ENCODE measurements at places on chromosomes 6 and 20.

- DNase-seq = peak; percentile 93
These were observed at the start of gene UTRN for GRCh38 chr6:144284783-144285547. Gene UTRN, plus strand, starts transcription at chr6:144285335. Its CDS starts 6,494 bp downstream, at chr6:144291829.

- no peak for DNase-seq
These were observed 109.0 kb downstream of the RALGAPA2 start for GRCh38 chr20:20603339-20603990.

DNA sequence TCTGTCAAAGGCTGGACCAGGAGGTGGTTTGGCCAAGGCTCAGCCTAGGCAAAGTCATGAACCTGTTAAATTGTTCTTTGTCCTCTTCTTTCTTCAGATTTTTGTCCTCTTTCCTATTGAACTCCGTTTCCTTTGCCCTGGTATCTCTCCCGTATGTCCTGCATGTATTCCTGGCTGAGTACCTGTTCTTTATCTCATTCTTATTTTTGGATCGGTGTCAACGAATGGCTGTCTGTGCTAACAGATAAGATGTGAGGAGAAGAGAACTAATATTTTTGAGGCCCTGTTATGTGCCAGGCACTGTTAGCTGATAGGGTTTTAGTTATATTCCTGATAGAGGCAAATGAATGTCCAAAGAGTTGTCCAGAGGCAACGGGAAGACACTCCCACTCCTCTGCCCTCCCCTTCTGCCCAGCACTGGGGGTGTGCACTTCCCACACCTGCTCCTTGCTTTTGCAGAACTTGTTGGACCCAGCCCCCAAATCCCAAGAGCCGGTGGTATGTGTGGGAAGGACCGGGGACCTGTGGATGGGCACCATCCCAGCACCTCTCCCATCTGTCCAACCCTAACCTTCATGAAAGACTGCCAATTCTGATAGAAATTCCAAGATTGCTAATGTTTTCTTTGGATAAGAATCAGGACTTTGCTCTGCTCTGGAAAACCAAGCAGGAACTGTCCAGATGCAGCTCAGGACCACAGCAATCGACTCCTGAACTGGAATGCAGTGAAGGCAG is 20.6 kb downstream of the MMP24OS start:
- DNase-seq = peak; percentile 98

- no peak for DNase-seq
These were observed 21.7 kb upstream of the BNIP5 start for GRCh38 chr6:36358226-36358915.

DNA sequence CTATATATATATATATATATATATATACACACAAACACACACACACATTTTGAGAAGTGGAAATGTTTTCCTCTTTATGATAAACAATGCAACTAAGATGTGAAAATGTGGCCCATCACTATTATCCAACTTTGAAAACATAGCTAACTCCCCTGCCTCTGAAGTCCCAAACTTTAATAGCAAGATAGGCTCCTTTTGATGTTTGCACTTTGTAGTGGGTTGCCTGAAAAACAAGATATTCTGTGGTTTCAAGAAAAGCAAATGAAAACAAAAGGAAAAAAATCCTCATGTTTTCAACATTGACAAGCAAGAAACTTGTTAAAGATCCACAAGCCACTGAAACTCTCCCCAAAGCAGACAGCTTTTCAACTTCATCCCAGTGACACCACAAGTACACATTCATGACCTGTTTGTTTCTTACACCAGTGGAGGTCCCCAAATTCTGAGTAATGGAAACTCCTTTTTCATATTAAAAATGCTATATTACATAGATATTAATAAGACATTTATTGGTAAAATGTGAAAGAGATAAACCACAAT is 90.0 kb downstream of the IPCEF1 start:
- no peak for DNase-seq

DNA sequence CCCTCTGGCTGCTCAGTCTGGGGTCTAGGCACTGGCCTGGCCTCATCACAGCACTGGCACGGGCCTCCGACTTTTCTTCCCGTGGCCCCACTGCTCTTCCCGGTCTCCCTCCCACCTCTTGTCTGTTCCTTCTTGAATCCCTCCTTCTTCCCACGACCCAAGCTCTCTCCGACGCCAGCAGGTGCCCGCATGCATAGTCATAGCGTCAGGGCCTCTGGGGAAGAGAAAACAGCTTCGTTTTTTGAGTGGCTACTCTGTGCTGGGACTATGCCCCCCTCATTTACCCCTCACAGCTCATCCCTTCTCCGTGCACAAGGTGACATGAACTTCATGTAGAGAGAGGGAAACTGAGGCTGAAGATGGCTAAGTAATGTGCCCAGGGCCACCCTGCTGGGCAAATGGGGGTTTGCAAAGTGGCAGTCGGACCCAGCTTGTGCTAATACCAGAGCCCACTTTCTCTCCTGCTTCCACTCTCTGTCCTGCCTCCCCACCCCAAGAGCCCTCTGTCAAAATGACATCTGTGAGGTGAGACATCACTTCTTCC is 59.2 kb downstream of the SYNJ2 start:
- peak; percentile 88 for DNase-seq

DNA sequence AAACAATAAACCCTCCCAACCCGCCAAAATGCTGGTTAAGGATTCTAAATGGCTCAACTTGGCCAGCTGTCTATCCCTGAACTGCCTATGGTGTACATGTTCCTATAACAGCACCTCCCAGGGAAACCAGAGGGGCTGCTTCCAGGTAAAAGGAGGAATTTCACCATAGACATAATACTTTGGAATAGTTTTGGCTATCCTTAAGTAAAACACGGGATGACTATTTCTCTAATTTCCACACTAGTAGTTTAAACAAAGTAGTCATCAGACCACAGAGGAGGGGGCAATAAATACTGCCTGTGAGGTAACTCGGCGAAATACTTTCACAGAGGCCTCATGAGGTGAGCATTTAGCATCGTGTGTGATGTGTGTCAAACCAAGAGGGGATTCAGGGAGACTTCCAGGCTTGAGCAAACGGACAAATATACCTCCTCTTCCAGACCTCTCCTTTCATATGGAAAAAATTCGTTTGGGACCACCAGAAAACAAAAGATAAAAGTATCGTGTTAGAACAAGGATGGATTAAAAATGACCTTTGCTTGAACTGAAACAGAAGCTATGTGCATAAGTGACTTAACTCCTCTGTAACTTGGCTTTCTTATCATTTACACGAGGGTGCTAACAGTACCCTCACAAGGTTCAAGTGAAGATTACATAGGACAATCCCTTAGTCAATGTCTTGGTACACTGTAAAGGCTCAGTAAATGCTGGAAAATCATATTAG is 1.0 kb upstream of the XRN2 start:
- no peak for DNase-seq

DNA sequence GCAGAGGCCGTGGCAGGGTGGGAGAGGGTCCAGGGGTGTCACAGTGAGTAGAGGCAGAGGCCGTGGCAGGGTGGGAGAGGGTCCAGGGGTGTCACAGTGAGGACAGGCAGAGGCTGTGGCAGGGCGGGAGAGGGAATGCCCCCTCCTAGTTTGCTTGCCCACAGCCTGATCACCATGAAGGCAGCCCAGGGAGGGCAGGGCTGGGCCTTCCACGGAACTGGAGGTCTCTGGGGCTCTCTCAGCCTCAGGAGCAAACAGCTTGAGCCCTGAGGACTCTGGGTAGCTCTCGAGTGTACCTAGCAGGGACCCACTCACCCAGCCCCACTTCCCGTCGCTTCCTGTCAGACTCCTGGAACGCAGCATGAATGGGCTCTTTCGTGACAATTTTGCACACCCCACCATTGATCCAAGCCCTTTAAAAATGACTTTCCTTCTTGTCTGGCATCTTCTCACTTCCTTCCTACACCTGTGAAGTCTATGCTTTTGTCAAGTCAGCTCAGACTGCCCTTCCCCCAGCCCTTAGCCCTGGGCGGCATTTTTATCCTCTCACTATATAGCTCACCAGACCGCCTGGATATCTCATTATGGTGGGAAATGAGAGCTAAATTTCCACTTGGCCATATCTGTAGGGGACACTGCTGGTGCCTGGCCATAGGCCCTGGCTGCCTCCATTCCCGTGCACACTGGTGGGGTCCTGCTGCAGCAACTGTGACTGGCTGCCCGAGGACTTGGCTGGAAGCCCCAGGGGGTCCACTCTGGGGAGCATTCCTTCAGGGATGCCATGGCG is 140.3 kb downstream of the CDC5L start:
- DNase-seq = no peak

- no peak for DNase-seq
These were observed 35.3 kb upstream of the PAX1 start for GRCh38 chr20:21670126-21670525.

DNA sequence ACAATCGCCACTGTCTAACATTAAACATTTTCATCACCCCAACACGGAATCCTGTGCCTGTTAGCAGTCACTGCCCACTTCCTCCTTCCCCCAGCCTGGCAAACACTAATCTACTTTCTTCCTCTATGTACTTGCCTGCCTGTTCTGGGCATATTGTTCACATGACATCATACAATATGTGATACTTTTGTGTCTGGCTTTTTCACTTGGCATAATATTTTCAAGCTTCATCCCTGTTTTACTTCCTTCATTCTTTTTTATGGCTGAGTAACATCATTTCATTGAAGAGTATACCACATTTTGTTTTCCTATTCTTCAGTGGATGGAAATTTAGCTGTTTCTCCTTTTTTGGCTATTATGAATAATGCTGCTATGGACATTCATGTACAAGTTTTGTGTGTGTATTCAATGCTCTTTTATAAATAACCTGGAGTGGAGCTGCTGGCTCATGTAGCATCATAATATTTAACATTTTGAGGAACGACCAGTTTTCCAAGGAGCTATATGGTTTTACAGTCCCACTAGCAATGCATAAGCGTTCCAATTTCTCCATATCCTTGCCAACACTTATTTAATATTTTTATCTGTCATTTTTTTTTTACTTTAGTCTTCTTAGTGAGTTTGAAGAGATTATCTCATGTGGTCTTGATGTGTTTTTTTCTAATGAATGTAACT is 360.1 kb downstream of the HDGFL1 start:
- no peak for DNase-seq

DNA sequence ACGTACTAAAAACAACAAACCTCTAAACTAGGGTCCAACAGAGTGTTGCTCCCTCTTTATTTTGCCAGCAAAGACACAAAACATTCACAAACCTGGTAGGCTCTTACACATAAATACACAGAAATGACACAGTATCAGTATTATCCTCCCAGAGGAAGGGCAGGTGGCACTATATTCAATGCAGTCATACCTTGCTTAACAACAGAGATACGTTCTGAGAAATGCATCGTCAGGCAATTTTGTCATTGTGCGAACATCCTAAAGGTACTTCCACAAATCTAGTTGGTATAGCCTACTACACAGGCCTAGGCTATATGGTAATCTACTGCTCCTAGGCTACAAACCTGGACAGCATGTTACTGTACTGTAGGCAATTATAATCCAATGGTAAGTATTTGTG is 9.6 kb downstream of the ZBTB2 start:
- DNase-seq = no peak

DNA sequence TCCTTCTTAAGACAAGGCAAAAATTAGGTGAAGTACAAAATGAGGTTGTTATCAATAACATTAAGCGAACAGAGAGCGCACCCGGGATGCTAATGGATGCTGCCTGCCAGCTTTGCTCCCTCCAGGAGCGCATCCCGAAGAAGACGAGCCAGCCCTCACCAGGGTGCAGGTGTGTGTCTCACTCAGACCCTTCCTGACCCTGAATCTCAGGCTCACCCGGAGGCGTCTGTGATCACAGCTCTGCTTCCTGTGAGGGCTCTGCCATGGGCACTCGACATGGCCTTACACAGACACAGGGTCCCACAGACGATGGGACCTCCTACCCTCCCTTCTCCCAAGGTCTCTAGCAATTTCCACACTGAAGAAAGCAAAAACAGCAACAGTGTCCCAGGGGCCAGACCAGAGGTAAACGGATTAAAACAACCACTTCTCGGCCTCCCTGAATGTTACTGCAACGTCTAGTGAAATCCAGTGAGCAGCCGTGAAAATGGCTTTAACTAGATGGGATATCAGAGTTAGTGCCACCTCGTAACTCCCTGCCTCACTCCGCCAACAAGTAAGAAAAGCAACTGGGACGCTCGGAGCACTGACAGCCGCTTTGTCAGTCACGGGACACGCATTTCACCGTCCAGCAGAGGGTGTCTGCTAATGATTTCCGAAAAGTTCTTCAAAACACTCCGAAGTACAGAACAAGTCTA is 11.7 kb downstream of the ZBTB46 start:
- no peak for DNase-seq

DNA sequence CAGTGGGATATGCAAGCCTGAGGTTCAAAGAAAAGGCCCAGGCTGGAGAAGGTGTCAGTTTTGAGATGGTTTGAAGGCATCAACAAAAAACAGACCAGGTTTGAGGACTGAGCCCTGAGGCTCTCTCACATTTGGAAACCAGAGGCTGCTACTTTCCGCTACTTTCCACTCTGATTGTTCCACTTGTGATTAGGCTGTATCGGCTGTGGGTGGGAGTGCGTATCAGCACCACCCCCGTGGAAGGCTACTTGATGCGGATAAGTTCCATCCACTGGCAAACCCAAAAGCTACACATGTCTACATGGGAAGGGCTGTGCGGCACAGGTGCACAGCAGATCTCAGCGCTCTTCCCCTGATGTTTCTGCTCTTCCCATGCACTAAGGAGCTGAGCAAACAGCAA is 198.7 kb downstream of the GMPR start:
- no peak for DNase-seq

GRCh38 chr6:161079566-161080262 is 88.1 kb downstream of the MAP3K4 start:
- peak; percentile 26 for DNase-seq

DNA sequence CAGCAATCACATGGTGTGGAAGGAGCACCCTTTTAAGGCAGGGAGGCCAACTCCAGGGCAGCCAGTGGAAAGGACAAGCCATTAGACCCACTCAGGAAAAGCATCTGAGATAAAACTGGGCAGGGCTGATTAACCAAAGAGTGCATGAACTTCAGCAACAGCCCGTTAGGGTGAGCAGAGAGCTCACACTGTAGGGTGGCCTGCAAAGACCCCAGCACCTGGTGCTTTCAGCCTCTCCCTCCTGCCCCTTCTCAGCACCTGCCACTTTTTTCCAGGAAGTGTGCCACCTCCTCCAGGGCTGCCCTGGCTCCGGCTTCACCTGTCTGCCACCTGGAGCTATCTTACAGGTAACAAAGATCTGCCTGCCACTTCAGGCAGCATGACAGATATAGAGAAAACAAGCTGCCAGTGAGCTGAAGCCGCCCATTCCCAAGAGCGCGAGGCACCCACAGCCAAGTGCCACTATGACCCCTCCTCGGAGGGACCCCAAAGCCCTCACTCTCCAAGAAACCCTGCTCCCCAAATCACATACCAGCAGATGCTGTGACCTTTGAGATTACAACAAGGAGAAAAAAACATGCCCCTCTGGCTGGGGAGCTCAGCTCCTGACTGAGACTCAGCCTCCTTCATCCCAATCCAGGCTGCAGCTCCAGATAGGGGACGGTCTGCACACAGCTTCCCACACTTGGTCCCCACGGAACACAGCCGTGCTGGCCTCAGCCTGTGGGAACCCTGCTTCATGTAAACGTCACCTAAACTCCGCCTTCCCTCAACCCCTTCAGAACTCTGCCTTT is 71.2 kb downstream of the ABHD12 start:
- DNase-seq = no peak

- DNase-seq = peak; percentile 14
These were observed 44.4 kb downstream of the DSTN start for GRCh38 chr20:17614176-17614811.

GRCh38 chr6:142372348-142372747 is 70.5 kb downstream of the ADGRG6 start:
- peak; percentile 98 for DNase-seq

GRCh38 chr6:63553208-63553607 is 19.1 kb upstream of the LOC128125822 start:
- no peak for DNase-seq

All from NCI-H226 (cell line).